ENCODE measurements at places on chromosomes 1 and 21.

DNA sequence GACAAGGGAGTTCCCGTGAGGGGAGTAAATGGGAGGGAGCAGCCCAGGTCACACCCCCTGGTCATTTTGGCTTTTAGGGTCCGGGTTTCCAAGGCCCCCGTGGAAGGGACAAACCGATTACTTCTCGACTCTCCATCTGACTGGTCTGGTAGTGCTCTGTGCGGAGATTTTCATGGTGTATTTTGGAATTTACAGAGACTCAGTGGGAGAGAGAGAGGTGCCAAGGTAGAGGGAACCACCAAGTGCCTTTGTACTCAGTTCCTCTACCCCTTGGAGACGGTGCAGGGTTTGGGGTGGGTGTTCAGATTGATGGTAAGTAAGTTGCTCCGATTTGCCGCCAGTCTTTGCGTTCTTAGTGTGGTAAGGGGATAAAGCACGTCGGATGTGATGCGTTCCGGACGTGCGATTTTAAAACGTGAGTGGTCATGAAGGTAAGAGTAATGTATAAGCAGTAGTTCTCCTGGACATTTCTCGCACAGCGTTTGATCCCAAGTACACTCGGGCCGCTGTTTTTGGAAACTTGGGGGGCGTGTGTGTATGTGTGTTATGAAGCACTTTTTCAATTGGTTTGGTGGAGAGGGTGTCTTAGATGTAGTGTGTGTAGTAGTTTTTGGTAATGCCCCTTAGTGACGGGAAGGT is 682 bp downstream of the SUCO start:
- DNase-seq: no peak

- DNase-seq: no peak
Measured at GRCh38 chr1:114021665-114022099, 42.4 kb downstream of the OLFML3 start.

- no peak for DNase-seq
Measured at GRCh38 chr1:211735208-211736170, 60.1 kb upstream of the NEK2 start.

GRCh38 chr1:6447016-6447817 is 18.8 kb downstream of the TNFRSF25 start:
- no peak for DNase-seq

DNA sequence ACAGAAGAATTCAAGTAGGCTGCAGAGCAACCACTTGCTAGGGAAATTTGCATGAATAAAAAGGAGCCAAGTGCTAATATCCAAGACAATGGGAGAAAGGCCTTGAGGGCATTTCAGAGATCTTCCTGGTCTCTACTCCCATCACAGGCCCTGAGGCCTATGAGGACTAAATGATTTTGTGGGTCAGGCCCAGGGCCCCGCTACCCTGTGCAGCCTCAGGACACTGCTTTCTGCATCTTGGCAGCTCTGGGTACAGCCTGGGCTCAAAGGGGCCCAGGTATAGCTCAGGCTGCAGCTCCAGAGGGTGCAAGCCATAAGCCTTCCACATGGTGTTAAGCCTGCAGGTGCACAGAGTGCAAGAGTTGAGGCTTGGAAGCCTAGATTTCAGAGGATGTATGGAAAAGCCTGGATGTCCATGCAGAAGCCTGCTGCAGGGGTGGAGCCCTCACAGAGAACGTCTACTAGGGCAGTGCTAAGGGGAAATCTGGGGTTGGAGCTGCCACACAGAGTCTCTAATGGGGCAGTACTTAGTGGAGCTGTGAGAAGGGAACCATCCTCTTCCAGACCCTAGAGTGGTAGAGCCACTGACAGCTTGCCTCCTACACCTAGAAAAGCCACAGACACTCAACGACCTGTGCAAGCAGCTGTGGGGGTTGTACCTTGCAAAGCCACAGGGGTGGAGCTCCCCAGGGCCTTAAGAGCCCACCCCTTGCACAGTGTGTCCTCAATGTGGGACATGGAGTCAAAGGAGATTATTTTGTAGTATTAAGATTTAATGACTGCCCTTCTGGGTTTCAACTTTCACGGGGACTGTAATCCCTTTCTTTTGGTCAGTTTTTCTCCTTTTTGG is 13.7 kb upstream of the ACTRT2 start:
- no peak for DNase-seq

DNA sequence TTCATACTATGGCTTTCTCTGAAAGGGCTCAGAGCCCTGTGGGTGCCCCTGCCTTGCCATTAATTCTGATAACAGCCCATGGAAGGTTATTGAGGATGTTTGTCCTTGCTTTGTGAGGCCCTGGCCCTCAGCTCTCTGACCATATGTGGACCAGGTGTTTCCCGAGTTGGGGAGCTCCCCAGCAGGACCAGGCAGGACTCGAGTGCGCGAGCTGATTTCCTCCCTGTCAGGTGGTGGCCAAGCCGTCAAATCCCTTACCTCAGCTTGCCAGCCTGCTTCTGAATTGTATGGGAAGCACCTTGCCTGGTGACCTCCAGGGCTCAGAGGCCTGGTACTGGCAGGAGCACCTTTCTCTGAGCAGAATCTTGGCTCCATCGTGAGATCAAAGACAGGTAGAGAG is 17.9 kb upstream of the SDE2 start:
- DNase-seq: no peak

GRCh38 chr21:17925000-17925610 is 105.9 kb upstream of the C21orf91 start:
- peak; percentile 42 for DNase-seq

GRCh38 chr1:27136998-27137542 is 17.9 kb downstream of the SLC9A1 start:
- no peak for DNase-seq

DNA sequence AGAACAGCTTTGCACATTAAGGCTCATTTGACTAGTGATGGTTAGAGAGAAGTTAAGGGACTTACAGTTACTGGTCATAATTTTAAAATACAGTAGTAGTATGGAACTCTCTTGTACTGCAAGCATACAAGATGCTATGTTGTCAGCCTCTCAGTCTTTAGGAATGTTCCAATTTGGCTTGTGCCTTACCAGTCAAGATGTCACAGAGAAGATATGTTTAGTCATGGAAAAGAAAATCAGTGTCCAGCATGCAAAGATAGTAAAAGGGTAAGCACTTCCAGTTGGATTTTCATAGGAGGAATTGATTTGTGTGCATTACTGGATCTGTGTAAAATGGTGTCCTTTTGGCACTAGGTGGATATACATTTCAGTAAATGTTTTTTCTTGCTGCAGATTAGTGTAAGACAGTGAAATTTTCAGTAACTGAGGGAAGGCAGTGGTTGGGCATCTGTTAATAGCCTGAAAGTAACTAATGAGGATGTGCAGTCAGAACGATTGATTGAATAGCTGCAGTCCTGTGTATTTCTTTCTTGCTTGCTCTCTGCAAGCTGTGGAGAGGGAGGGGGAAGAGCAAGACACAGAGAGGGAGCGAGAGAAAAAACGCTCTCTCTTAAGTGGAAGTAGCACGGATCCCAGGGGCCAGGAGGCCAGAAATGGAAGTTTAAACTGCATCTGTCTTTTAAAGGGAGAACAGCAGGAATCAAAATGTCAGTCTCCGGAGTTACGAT is 108.2 kb downstream of the CLEC20A start:
- DNase-seq: no peak

DNA sequence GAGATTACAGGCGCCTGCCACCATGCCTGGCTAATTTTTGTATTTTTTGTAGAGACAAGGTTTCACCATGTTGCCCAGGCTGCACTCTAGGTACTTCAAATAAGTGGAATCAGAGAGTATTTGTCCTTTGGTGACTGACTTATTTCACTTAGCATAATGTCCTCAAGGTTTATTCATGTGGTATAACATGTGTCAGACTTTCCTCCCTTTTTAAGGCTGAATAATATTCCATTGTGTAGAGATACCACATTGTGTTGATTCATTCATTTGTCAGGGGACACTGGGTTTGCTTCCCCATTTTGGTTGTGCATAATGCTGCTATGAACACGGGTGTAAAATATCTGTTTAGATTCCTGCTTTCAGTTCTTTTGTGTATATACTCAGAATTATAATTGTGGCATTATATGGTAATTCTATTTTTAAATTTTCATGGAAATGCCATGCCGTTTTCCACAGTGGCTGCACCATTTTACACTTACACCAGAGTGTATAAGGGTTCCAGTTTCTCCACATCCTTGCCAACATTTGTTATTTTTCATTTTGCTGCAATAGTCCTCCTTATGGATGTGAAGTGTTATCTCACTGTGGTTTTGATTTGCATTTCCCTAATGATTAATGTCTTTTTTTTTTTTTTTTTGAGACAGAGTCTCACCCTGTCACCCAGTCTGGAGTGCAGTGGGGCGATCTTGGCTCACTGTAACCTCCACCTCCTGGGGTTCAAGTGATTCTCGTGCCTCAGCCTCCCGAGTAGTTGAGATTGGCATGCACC is 35.1 kb downstream of the IL6R start:
- no peak for DNase-seq

DNA sequence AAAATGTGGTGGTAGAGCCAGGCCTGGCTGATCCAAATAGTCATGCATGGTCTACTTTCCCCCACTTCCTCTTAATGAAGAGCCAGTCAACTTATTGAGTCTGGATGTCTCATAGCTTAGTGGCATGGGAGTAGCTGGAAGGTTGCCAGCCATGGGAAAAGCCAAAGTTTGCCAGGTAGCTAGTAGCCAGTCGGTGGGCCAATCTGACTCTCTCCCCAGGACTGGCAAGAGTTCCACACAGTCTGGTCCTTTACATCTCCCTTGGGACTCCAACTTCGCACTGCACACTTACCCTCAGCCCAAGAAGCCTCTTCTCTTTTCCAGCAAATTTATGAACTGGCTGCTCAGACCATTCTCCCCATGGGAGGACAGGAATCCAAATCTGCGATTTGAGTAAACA is 8.3 kb downstream of the WARS2 start:
- DNase-seq: no peak

DNA sequence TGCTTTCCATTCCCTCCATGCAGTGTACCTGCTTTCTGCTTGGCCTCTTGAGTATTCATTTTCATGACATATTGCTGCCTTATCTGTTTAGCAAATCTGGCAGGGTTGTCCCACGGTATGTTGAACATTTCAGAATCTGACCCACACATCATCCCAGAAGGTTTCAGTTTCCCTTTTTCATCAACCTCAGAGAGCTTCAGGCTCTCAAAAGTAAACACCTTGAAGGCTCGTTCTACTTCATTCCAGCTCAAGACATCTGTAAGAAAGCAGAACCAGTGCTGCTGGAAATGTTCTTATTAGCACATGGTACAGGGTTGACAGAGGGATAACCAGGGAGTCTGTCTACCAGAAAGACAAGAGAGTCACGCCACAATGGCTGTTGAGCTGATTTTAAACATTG is 103.6 kb downstream of the SPAG17 start:
- DNase-seq: no peak

- no peak for DNase-seq
Measured at GRCh38 chr1:240029418-240029817, 62.3 kb upstream of the FMN2 start.

DNA sequence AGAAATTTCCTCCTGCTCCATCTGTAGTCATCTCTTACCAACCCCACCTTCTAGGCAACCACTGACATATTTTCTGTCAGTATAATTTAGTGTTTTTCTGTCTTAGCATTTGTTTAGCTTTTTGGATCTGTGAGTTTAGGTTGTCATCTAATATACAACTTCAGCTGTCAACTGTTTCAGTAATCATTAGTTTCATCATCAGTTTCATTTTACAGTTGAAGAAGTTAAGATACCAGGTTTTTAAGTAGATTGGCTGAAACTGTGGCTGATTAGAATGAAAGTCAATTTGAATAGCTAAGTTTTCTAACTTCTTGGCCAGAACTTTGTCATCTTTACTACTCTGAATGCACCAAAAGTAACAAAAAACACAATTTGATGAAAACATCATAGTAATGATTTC is 1957.3 kb downstream of the NCAM2 start:
- no peak for DNase-seq

- DNase-seq: peak; percentile 56
Measured at GRCh38 chr1:6273380-6273891, 12.5 kb upstream of the GPR153 start.

- no peak for DNase-seq
Measured at GRCh38 chr1:19353596-19353995, 41.5 kb downstream of the SLC66A1 start.

DNA sequence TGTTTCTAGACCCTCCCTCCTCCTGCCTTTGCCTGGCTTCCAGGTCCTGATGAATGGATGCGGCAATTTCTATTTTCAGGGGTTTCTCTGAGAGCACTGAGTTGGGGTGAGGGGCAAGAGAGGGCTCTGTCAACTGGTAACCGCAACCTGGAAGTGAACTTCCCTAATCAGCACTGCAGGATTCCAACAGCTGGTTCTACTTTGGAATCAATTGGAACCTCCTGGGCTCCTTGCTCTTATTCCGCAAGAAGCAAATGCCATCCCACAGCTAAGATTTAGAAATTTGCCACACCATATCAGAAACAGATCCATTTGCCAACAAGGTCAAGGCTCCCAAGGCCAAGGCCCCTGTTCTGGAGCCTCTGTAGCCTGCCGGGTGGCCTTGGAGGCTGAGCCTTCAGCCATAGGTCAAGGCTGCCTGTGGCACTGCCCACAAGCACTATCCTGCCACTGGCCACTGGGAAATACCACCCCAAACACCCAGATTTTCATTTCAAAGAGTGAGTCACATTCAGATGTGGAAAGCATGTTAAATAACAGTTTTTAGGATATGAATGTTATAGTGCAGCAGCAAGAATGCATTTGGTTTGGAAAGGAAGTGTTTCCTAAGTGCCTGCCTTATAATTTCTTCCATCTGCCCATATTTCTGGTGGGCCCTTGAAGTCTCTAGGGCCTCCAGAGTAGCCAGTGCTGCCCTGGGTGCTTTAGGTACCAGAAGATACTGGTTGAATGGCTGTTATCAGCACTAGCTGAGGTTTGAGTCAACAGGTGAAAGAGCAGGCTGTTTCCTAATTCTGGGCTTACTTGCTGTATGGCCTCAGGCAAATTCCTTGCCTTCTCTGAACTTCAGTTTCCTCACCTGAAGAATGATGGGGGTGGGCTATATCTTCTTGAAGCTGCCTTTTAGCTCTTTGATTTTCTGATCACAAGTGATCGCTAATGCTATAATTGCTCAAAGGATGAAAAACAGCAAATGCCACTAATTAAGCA is 56.3 kb upstream of the JUN start:
- no peak for DNase-seq

- DNase-seq: no peak
Measured at GRCh38 chr1:228354390-228355320, 52.0 kb downstream of the TRIM11 start.

DNA sequence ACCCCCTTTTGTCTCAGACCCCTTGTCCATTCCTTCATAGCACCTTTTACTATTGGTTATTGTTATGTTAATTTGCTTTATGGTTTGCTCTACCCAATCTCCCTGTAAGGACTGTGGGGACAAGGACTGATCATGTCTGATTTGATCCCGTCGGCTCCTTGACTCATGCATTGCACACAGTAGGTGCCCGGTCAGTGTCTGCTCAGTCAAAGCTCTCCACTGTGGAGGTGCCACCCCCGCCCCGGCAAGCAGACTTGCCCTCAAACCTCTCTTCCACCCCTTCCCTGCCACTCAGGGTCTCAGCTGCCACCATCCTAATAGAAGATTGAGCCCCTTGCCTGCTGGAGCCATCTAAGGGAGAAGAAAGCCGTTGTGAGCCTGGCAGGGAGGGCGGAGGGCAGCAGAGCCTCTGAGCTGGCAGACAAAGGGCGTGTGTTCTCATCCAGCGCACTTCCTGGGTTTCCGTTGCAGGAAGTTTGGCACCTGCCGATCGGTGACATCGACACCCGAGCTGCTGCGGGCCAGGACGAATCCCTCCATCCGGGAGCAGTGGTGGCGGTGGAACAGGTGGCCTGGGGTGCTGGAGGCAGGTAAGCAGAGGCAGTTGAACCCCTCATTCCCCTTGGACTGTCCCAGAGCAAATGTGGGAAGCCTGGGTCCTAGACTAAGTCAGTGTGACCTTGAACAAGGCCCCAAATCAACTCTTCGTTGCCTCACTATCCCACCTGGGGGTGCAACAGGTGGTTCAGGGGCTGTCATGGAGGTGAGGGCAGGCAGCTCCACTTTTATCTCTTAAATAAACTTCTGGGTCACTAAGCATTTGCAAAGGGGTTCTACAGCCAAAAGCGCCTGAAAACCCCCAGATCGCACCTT is 2.2 kb upstream of the FBLIM1 start:
- no peak for DNase-seq
